ENCODE measurements at places on chromosomes 6 and 20.
A peak's percentile ranks its signal among the peaks of the same experiment; 100 is the strongest.

GRCh38 chr6:26534681-26535465 lies 3.3 kb upstream of the HMGN4 start:
- DNase-seq, result no peak

- no peak for DNase-seq
These were observed 139.6 kb upstream of the HCRTR2 start for GRCh38 chr6:55034752-55035151.

DNA sequence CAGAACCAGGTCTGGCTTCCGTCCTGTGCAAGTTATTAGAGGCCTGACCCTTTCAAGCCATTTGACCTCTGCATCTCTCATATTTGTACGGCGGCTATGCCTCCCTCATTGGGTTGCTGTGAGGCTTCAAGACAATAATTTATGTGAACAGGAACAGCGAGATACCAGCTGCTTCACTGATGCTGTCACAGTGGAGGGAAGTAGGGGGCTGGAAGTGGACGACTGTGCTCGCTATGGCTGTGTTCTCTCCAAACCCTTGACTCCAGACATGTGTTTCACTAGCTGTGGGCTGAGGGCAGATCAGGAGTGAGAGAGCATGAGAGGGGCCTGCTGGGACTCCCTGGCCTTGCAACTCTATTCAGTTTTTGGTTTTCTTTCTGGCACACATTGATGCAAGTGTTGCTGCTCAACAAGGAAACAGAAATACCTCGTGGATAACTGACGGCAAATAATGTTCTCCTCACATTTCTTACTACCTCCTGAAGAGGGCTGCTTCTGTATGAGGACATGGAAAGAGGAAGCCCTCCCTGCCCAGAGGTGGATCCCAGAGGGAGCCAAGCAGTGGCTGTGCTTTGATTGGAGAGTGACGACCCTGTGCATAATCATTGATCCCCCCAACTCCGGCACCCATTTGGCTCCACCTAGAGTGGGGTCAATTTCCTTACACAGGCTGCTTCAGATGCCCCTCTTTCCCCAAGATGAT lies 34.7 kb upstream of the SCP2D1 start:
- no peak for DNase-seq

- no peak for DNase-seq
These were observed 329.3 kb upstream of the FLRT3 start for GRCh38 chr20:14666696-14667095.

- no peak for DNase-seq
These were observed 505.6 kb downstream of the CDH26 start for GRCh38 chr20:60463798-60464197.

DNA sequence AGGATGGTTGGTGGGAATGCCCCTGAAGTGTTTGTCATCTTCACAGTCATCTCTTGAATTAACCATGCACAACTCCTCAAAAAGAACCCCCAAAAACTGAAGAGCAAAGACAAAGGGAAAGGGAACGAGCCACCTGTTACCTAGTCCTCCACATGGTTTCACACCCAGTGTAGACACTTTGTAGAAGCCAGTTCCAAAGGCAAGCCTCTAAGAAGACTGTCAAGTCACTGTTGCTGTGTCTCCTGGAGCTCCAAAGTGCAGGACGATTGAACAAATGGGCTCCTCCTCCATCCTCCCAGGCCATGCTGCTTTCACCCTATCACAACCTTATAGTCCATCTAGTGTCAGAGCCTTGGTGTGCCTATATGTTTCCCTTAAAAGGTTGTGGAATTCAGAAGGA lies 277.6 kb upstream of the PRDM1 start:
- DNase-seq, result no peak

- DNase-seq, result no peak
These were observed 220.3 kb upstream of the LAMP5 start for GRCh38 chr20:9294041-9294440.

DNA sequence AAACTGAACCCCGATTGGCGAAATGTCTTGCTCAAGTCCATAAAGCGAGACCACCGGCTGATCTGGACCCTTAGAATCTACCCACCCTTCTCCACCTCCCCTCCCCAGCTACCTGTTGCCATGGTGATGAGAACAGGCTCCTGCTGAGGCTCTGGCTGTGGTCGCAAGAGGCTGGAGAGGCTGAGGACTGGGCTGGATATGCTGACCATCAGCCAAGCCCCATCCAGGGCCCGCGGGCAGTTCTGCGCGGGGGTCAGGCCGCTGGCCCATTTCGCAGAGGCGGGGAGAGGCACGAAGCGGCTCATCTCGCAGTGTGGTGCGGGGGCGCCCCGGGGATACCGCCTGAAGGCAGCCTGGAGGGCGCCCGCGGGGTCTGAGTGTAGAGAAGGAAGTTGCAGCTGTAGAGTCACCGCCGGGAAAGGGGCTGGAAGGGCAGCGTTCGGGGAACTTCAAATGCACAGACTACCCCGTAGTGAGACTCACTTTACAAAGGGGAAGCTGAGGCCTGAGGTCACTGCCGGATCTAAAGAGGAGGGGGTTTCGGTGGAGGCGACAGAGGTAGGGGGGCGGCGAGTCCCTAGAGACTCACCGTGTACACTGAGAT lies 671 bp downstream of the TAPBP start:
- peak; percentile 24 for DNase-seq

DNA sequence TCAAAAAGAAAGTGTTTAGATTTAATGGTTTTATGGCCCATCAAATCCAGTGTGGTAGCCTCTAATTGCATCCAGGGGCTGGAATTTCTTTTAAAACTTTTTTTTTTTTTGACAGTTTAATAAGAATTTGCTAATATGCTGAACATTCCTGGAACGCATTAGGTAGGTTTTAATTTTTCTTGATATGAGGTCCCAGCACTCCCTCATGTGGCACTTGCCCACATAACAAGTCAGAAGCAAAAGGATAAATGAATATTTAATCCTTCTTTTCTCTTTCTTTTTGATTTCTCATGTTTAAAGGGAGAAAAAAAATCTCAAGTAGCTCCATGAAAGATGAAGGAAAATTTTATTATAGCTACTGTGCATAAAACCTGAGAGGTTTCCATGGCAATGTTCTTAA lies 13.5 kb downstream of the HAO1 start:
- no peak for DNase-seq

GRCh38 chr6:75481394-75481793 lies 12.2 kb downstream of the FILIP1 start:
- DNase-seq, result no peak

GRCh38 chr6:90264561-90264960 lies 32.1 kb downstream of the BACH2 start:
- DNase-seq, result no peak

- no peak for DNase-seq
These were observed 138.1 kb downstream of the FNDC1 start for GRCh38 chr6:159307246-159307790.

GRCh38 chr6:22113026-22113766 lies 183.6 kb downstream of the PRL start:
- no peak for DNase-seq

GRCh38 chr20:9942736-9943135 lies 92.1 kb upstream of the ANKEF1 start:
- no peak for DNase-seq

- no peak for DNase-seq
These were observed 1075.5 kb downstream of the KHDRBS2 start for GRCh38 chr6:61210549-61210948.

GRCh38 chr6:6880745-6881437 lies 226.9 kb upstream of the RREB1 start:
- no peak for DNase-seq

DNA sequence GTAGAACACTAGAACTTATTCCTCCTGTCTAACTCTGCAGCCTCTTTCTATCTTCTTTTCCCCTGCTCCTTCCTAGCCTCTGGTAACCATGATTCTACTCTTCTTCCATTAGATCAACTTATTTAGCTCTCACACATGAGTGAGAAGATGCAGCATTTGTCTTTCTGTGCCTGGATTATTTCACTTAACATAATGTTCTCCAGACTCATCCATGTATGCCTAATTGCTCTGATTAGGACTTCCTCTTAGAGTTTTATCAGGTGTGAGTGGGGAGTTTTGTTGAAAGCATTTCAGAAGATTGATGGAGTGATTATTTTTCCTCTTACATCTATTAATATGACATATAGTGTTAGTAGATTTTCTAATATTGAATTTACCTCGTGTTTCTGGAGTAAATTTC lies 140.4 kb downstream of the CDKAL1 start:
- no peak for DNase-seq

DNA sequence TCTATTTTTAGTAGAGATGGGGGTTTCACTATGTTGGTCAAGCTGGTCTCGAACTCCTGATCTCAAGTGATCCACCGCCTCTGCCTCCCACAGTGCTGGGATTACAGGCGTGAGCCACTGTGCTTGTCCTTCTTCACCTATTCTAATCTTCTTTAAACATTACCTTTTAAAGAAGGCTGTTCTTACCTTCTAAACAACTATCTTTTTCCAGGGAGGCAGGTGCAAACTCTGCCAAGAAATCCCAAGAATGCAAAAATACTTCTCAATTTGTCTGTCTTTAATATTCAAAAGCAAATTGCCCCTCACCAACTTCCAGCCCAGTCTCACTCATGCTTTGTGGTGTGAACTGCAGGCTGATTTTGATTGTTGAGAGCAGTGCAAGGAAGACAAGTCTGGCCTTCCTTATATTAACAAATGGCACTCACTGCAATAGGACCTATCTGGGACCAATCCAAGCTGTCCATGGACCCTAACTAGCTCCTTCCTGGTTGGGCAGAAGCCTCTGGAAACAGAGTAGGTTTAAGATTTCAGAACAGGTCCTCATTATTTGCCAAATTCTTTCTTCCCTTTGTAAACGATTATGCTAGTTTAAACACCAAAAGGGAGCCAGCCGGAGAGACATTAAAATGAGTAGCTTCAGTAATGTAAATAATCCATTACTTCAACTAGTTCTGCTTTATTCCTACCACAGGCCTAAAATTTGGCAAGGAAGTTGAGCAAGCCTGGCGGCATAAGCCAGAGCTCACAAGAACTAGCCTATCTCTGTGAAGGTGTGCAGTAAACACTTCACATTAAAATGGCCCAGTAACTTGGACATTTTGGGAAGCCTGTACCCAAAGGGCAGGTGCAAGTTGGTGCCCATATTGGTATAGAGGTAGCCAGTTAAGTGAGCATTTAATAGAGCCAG lies 1.6 kb downstream of the SCAND1 start:
- peak; percentile 11 for DNase-seq
